Heart left ventricle (tissue), 16 donors: ENCODE measurements at places on chromosomes 6 and 20. TPM values are rescaled to one million over a fixed set of nuclear protein-coding genes. Genes with fewer than 3 reads are reported as not detected.

- no peaks in the 10 kb centered on the region for H3K36me3 ChIP-seq
- DNase-seq: no peak
- no peak overlapping the region for H3K27ac ChIP-seq
- no peak overlapping the region for H3K4me3 ChIP-seq
- H3K4me1 ChIP-seq: no peaks in the 10 kb centered on the region
Measured at GRCh38 chr6:33914645-33915044, 110.8 kb upstream of the MLN start.

Gene GINS1
- 0.47 TPM for polyA plus RNA-seq

DNA sequence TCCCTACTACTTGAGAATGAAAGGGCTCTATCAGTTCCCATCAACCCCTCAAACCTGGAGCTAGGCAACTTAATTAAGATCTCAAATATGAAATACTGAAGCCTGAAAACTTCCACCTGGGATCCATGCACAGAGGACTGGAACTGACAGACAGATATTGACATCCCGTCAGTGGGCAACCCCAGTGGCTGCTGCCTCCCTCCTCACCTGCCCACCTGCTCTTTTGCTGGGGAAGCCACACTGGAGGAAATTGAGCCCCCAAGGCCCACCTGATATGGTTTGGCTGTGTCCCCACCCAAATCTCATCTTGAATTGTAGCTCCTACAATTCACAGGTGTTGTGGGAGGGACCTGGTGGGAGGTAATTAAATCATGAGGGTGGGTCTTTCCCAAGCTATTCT lies 192.8 kb downstream of the LRFN2 start:
- no peaks in the 10 kb centered on the region for H3K36me3 ChIP-seq
- no peak overlapping the region for H3K4me3 ChIP-seq
- no peak for DNase-seq
- no peaks in the 10 kb centered on the region for H3K4me1 ChIP-seq

DNA sequence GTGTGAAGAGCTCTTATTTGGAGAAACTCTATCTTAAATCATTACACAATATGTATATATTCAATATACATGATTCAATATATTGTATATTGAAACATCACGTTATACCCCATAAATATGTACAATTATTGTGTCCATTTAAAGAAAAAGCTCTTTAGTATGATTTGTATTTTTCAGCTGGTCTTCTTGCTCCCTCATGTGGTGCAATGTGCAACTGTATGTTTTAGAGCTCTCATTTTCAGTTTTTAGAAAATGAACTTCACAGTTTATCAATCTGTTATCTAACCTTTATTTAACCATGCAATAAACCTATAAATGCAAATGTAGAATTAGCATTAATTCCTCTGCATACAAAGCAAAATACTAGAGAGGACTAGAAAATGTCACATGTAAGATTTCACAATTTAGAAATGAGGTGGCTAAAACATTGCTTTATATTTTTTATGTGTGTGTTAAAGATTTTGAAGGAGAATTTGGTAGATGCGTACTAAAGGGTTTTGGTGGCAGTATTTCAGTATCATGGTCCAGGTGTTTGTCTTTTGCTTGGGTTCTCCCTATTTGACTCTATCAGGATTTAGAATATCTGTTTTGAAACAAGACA lies 167.1 kb downstream of the PHF3 start:
- H3K36me3 ChIP-seq: no peaks in the 10 kb centered on the region
- no peaks in the 10 kb centered on the region for H3K4me1 ChIP-seq
- no peak overlapping the region for H3K27ac ChIP-seq
- DNase-seq: no peak

Gene DACT2
- 0.30 TPM for polyA plus RNA-seq

- peak overlapping the region; percentile 52 for H3K27ac ChIP-seq
- no peaks in the 10 kb centered on the region for H3K36me3 ChIP-seq
- H3K27me3 ChIP-seq: no peaks in the 10 kb centered on the region
- peak; percentile 66 for DNase-seq
- H3K4me1 ChIP-seq: no peaks in the 10 kb centered on the region
Measured at GRCh38 chr20:42901689-42902440, 287.8 kb downstream of the PTPRT start.

GRCh38 chr6:156599366-156599765 lies 177.8 kb upstream of the ARID1B start:
- no peak for DNase-seq
- no peaks in the 10 kb centered on the region for H3K4me1 ChIP-seq
- H3K27ac ChIP-seq: no peak overlapping the region
- no peak overlapping the region for H3K4me3 ChIP-seq
- no peaks in the 10 kb centered on the region for H3K36me3 ChIP-seq

DNA sequence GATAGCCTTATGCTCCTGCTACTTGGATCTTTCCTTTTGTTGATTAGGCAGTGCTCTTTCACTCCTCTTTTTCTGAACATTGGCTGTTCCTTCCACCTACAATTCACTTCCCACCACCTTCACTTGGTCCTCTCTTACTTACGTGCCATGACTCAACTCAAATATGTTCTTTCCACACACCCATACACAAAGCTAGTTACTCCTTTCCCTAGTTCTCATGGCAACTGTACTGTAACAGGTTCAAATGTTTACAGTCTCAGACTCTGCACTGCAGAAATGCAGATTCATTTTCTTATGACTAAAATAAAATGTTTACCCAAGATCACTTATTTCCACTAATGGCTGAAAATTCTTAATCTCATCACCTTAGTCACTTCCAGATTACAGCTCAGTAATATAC lies 174.0 kb upstream of the TSHZ2 start:
- H3K27me3 ChIP-seq: no peaks in the 10 kb centered on the region
- H3K4me3 ChIP-seq: no peak overlapping the region
- H3K36me3 ChIP-seq: no peaks in the 10 kb centered on the region
- no peak for DNase-seq
- no peak overlapping the region for H3K27ac ChIP-seq

Gene C6orf58
- not detected for polyA plus RNA-seq
